ENCODE measurements at places on chromosomes 7 and 10.
A peak's percentile ranks its signal among the peaks of the same experiment; 100 is the strongest.

GRCh38 chr10:19845503-19846368 is 29.5 kb downstream of the PLXDC2 start:
- DNase-seq: no peak

- no peak for DNase-seq
Measured at GRCh38 chr10:101146392-101147251, 15.5 kb downstream of the TLX1 start.

DNA sequence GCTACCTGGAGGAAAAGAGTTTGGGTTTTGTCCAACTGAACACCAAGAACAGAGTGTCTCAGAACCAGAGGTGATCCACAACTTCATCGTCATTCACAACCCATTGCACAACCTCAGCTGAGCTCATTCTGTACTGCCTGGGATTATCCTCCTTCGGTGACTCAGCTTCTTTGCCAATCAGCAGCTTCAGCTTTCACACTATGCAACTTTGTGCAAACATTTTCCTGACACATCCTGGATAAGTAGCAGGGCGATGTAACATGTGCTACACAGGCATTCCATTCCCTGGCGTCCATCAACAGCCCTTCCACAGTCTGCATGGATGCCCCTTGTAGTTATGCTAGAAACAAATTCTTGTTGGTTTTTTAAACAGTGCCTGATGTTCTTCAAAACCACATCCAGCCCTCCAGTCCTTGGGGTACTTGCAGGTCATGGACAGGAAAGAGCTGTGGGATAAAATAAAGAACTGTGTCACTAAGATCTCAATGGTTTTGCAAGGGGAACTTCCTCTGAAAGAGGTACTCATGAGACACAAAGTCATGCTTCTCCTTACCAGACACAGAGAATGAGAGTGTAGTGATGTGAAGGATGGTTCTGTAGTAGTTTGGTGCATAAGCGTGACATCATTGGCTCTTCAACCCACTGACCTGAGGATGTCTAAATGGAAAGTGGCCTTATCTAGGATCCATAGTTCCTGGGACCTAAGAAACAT is 478.5 kb downstream of the KIF20B start:
- DNase-seq: no peak

- peak; percentile 26 for DNase-seq
Measured at GRCh38 chr10:11742009-11742778, at the start of gene ECHDC3. TSS of gene ECHDC3 (plus strand) at chr10:11742382. CDS start at chr10:11742577, 195 bp downstream.

DNA sequence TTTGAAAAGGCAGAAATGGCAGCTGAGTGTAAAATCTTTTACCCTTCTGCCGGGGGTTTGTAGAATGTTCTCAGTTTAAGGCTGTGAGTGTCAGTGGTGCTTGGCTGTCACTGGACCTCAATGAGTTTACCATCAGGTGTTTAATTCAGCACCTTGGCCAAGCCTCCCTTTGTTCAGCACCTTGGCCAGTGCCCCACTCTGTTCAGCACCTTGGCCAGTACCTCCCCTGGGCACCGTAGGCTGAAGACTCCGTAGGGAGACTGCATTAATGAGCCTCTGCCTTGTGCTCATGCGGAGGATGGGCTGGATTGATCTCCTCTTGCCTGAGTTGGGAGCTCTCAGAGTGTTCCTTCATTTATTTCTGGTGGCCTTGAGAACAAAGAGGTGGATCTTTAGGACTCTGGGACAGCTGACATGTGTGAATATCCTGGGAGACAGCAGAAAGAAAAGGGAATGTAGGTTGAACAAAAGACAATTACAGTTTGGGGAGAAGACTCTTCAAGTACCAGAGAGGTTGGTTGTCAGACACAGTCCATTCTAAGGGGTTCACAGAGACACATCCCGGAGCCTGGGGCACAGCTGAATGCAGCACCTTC is 1.6 kb downstream of the FAM24A start:
- DNase-seq: peak; percentile 36

DNA sequence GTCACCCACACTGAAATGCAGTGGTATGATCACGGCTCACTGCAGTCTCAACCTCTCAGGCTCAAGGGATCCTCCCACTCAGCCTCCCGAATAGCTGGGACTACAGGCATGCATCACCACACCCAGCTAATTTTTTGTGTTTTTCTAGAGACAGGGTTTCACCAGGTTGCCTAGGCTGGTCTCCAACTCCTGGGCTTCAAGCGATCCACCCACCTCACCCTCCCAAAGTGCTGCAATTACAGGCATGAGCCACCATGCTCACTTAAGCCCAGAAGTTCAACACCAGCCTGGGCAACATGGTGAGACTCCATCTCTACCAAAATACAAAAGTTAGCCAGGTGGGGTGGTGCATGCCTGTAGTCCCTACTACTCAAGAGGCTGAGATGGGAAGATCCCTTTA is 33.5 kb downstream of the GDI2 start:
- DNase-seq: no peak
